Amniotic stem cell (primary cell): ENCODE measurements at places on chromosomes 6 and 20.

GRCh38 chr6:82144852-82145340, 102.6 kb downstream of the IBTK start:
- DNase-seq, result peak; percentile 47

- no peak for DNase-seq
These were observed 343.9 kb downstream of the SOX4 start for GRCh38 chr6:21937466-21937865.

DNA sequence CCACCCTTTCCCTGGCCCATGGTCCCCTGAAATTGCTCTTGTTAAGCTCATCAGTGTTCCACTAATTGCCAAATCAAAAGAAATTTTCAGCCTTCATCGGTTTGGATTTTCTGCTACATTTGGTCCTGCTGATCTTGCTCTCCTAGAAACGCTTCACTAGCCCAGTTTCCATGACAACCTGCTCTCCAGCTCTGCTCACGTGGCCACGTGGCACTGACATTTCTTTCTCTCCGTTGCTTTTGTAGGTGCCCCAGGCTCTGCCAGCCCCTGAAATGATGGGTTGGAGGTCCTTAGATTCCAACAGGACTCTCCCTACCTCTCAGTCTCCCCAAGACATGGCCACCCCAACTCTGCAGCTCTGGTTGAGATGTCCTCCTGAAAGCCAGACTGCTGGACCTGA, 45.8 kb upstream of the NNAT start:
- no peak for DNase-seq

GRCh38 chr6:90256698-90257485, 39.8 kb downstream of the BACH2 start:
- DNase-seq, result no peak

DNA sequence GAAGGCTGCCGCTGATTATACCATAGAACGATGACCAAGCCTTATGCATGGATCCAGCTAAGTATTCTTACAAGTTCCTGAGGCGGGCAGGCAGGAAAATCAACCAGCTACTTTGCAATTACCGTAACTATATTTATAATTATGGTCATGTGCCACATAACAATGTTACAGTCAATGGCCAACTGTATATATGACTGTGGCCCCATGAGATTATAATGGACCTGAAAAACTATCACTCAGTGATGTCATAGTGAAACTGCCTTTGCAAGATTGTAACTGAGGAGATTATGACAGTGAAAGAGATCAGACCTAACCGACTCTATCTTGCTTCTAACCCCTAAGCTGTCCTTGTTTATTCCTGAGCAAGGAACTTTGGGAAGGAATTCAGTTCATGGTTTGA, 33.1 kb upstream of the FAM135A start:
- no peak for DNase-seq

DNA sequence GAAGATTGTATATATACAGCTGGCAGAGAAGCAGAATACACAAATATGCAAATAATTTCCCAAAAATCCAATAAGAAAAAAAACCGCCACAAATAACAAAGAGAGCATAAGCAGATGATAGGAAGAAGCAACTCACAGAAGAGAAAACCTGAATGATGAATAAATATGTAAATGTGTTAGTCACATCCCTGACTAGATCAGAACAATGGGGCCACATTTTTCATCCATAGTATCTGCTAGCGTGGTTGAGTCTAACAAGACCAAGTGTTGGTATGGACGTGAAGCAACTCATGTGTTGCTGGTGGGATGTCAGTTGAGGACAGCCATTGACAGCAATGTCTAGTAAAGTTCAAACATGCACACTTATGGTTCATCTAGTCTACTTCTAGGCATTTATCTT, 3.9 kb upstream of the SLC22A3 start:
- no peak for DNase-seq

- DNase-seq, result no peak
These were observed 10.8 kb downstream of the GSTA4 start for GRCh38 chr6:52984247-52984646.

DNA sequence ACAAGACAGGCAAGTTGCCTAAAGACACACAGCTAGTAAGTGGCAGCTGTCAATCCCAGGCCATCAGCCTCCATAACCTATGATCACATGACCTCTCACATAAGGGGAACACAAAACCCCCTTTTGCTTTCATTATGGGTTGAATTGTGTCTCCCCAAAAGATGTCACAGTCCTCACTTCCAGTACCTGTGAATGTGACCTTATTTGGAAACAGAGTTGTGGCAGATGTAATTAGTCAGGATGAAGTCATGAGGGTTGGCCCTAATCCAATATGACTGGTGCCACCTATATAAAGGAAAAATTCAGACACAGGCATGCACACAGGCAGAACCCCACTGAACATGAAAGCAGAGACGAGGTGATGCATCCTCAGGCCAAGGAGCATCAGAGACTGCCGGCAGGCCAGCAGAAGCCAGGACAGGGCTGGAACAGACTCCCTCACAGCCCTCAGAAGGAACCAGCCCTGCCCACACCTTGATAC, 33.6 kb downstream of the GFOD1 start:
- no peak for DNase-seq

GRCh38 chr6:35429463-35429862, 22.7 kb upstream of the FANCE start:
- DNase-seq, result no peak

DNA sequence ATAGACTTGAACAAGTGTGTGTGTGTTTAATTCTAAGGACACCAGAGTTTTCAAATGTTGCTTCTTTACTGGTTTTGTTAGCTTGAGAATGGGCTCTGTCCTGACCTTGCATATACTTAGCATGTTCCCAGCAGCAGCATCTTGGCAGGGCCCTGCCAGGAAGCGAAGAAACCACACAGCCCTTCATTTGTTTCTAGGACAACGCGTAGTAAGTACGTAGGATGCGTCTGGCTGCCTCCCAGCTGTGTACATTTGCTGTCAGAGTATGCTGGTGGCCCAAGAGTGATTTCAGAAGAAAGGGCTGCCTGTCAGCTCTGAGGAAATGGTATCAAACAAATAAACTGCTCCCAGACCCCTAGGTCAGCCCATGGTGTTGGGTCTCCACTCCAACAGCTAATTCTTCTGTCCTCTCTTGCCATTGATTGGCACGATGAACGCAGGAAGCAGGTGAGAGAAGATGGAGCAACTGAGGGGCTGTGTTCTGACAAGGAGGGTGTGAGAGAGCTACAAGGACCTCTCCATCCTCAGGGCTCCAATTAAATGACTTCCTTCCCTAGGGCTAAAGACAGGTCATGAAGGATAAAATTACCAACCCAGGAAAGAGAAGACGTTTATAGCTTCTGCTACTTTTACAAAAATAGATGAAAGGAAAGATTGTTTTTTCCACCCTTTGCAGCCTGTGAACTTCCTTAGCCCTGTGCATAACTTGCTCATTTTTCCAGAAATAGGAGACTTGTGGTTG, 55.9 kb upstream of the HDDC2 start:
- no peak for DNase-seq

DNA sequence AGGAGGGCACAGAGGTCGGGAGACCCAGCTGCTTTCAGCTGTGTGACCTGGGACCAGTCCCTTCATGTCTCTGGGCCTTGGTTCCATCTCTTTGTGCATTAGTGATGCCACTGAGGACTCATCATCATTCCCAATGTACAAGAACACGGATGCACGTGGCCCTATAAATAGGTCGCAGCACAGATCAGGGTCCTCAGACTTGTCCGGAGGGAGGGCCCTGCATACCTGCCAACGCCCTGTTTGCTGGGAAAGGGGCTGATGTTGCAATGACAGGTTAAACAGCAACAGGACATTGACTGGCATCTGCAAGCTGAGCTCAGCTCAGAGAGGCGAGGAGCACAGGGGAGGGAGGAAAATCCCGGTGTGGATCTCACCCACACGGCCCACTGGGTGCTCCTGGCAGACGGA, 21.8 kb downstream of the TGM2 start:
- DNase-seq, result no peak

DNA sequence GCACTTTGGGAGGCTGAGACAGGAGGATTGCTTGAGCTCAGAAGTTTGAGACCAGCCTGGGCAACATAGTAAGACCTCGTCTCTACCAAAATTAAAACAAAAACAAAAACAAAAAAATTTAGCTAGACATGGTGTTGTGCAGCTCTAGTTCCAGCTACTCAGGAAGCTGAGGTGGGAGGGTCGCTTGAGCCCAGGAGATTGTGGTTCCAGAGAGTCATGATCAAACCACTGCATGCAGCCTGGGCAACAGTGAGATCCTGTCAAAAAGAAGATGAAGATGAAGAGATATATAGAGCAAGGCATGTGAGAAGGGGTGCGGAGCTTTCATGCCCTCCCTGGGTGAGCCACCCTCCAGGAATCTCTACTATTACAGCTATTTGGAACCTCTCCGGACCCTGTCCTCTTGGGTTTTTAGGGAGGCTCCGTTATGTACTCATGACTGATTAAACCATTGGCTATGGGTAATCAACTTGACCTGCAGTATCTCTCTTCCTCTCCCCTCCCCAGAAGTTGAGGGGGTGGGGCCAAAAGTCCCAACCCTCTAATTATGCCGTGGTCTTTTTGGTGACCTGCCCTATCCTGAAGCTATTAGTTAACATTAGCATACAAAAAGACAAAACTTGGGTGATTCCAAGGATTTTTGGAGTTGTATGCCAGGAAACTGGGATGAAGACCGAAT, 9.0 kb downstream of the POLH start:
- DNase-seq, result no peak

DNA sequence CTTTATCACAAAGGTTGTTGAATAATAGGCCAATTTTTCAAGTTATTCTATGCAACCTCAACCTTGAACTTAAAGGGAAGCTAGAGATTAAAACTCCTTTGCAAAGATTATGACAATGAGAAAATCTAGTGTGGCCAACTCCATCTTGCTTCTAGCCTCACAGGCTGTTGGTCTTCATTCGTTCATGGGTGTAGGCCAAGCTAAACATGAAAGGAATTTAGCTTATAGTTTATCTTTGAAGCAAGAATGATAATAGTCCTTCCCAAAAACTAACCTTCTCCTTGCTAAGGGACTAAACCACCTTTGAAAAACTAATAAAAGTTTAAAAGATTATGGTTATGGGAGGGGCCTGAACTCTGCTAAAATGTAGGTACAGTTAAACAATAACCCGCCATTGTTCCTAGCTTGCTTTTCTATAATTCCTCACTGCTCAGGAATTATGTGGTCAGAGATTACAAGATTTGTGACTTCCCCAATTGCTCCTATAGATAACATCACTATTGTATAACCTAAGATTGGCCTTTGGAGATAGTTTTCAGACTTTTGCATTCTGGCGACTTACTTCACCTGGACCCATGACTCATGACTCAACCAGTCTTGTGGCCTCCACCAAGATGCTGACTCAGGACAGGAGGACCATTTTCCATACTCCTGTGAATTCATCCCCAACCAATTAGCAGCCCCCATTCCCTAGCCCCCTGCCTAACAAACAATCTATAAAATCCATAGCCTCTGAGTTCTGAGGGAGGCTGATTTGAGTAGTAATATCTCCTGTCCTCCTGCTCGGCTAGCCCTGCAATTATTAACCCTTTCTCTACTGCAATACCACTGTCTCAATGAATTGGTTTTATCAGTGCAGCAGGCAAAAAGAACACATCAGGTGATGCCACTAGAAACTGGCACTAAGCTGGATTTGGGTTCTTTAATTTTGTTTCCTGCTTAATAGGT, 154.5 kb downstream of the CD83 start:
- no peak for DNase-seq

DNA sequence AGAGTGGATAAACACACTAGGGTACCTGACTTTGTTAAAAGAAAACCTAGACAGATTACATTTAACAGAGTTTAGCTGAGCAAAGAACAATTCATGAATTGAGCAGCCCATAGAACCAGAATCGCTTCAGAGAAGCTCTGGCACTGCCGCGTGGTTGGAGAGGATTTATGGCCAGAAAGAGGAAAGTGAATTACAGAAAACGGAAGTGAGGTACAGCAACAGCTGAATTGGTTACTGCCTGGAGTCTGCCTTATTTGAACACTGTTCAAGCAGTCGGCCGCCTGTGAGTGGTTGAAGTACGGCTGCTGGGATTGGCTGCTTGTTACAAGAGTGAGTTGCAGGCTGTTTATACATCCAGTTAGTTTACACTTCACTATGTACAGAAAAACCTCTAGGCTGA, 253.8 kb upstream of the CDYL start:
- no peak for DNase-seq

GRCh38 chr6:169324656-169325459, 71.2 kb upstream of the THBS2 start:
- no peak for DNase-seq

DNA sequence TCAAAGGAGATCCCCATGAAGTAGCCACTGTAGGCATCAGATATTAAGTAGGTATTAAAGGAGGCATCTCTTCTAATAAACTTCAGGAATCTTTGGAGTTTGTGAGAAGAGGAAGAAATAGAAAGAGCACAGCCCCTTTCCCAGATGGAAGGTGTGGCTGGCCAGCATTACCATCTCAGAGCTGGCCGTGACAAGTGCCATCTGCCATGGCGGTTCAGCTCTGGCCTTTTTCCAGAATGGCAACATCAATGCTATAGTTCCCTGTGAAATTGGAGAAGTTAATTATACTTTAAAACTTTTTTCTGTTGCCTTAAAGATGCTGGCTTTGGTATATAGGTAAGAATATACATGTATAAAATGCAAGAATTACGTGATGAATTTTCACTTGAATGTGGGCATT, 51.9 kb upstream of the MCUR1 start:
- DNase-seq, result no peak

- no peak for DNase-seq
These were observed 241.9 kb upstream of the MOCS1 start for GRCh38 chr6:40176152-40176551.

GRCh38 chr6:102907181-102907580, 1513.7 kb downstream of the GRIK2 start:
- no peak for DNase-seq

DNA sequence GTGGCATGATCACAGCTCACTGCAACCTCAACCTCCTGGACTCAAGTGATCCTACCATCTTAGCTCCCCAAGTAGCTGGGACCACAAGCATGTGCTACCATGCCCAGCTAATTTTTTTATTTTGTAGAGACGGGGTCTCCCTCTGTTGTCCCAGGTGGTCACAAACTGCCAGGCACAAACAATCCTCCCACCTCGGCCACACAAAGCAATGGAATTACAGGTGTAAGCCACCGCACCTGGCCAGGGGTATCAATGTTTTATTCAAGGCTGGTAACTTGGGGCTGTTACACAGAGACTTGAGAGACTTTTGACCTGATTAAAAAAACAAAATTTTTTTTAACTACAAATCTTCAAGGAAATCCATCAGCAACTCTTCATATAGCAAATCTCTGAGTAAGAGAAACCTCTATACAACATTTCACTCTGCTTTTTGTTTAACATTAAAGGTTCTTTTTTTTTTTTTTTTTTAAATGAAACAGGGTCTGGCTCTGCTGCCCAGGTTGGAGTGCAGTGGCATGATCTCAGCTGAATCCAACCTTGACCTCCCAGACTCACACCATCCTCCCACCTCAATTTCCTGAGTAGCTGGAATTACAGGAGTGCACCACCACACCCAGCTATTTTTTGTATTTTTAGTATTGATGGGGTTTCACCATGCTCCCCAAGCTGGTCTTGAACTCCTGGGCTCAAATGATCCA, 5.9 kb downstream of the EIF2S2 start:
- DNase-seq, result no peak

GRCh38 chr6:5379647-5380242, 118.4 kb downstream of the FARS2 start:
- no peak for DNase-seq
